ENCODE measurements at places on chromosomes 5 and 9. TPM values are rescaled to one million over a fixed set of nuclear protein-coding genes. Genes with fewer than 3 reads are reported as not detected.

CYSRT1 gene
- total RNA-seq = 0.41 TPM

RNF224 gene
- 0.35 TPM for total RNA-seq

GRCh38 chr5:53582225-53582624 lies 21.8 kb downstream of the NDUFS4 start:
- DNase-seq = no peak

DNA sequence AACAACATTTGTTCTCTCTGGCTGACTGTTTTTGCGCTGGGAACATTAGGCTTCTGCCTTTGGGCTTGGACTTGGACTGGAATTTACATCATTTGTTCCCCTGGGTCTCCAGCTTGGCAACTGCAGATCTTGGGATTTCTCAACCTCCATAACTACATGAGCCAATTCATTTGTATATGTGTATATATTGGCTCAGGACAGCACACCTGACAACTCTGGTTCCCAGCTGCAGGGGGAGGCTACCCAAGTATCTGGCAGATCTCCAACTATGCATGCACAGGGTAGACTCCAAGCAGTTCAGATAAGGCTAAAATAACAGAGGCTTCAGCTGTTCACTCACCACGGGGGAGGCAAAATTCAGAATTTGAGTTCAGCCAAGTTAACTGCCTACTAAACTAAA lies 31.6 kb upstream of the F2RL1 start:
- DNase-seq = no peak

DNA sequence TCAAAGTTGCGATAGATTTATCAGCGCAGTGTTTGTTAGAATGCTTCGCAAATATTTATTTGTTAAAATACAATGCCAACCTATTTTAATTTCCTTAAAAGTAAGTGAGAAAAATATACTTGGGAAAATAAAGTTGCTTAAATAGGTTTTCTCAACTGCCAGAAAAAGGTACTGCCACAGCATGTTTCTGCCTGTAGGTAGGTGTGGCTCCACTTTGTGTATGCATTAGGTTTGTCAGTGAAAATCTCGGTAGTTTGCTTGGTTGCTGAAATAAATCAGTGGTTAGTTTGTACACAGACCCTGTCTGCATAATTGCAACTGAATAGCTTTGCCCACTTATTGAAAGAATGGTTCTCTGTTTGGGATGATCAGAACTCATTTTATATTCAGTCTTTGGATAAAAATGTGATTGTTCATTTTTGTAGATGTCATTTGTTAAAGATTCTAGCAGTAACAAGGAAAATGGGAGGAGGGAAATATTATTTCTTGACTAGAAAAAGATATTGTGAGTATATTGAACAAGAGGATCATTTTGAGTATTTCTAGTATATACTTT lies 25.7 kb downstream of the C9orf85 start:
- DNase-seq = no peak

- DNase-seq = peak; percentile 72
Observed at GRCh38 chr5:139863855-139864558, 68.4 kb downstream of the PSD2 start.

DNA sequence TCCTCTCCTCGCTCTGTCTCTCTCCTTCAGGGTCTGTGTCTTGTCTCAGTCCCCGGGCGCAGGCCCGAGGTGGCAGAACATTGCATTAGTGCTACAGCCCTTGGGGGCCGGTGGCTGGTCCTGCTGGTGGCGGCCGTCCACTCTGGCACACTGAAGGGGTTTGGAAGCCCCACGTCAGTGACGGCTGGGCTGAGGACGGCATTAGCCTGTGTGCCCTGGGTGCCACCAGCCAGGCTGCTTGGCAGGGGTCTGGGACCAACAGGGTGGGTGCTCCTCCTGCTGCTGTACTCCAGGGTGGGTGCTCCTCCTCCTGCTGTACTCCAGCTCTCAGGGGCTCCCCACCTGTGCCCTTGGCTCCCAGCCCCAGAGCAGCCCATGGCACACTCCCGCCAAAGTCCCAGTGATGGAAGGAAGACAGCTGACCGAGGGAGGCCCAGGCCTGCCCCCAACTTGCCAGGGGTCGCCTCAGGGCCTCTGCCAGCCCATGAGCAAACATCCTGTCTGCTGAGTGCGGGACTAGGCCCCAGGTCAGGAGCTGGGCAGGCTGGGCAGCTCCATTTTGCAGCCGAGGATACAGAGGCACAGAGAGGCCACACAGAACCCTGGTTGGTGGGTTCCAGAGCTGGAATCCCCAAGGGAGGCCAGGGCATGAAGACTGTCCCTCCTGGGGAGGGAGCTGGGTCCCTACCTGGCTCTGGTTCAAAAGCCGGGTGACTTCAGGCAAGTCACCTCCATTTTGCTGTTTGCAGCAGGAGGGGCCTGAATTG lies 27.3 kb downstream of the SARDH start:
- peak; percentile 64 for DNase-seq

GRCh38 chr5:55597014-55597981 lies 62.5 kb upstream of the PLPP1 start:
- no peak for DNase-seq
